ENCODE measurements at places on chromosomes 16 and 17.

GRCh38 chr16:1992704-1993317 lies 3.0 kb downstream of the SYNGR3 start:
- DNase-seq, result no peak

GRCh38 chr17:35548978-35549377 lies 11.5 kb upstream of the SLFN12L start:
- no peak for DNase-seq

DNA sequence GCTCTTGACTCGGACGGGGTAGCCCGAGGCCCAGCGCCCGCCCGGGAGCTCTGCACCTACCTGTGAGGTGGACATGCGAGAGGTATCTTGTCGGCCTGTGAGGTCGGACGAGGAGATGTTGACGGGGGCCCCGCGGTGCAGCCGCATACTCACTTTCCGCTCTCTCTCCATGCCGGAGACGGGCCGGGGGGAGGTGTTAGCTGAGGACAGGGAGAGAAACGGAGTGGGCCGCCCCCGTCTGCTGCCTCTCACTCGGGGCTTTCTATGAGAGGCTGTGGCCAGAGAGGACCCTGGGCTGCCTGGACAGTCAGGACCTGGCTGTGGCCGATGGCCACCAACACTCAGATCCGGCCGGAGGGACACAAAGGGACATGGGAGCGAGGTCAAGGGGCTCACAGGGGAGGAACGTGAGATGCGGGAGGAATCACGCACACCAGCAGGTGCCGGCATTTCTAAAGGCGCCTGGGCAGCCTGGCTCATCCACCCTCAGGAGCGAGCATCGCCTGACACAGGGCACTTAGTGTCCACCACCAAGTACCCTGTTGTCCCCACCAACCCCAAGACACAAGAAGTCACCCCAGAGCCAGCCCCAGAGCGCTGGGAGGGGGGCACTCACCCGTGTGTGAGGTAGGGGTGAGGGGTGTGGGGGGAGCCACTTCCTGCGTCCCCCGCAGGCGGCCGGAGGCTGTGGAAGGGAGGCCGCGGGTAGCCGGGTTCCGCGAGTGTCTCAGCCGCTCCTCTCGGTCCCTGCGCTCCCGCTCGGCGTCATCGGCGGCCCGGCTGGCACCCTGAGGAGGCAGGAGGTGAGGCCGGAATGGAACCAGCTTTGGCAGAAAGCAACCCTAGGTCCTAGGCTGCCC lies 20.2 kb downstream of the SLC16A3 start:
- DNase-seq, result no peak

GRCh38 chr17:49522357-49522890 lies 27.3 kb downstream of the NGFR start:
- no peak for DNase-seq

GRCh38 chr16:85202051-85202601 lies 89.9 kb upstream of the CIBAR2 start:
- no peak for DNase-seq

GRCh38 chr17:68737761-68738443 lies 136.7 kb upstream of the FAM20A start:
- no peak for DNase-seq

- no peak for DNase-seq
Observed at GRCh38 chr16:51755039-51755501, 604.0 kb upstream of the SALL1 start.

GRCh38 chr16:88672776-88673175 lies 9.9 kb upstream of the MVD start:
- DNase-seq, result no peak

DNA sequence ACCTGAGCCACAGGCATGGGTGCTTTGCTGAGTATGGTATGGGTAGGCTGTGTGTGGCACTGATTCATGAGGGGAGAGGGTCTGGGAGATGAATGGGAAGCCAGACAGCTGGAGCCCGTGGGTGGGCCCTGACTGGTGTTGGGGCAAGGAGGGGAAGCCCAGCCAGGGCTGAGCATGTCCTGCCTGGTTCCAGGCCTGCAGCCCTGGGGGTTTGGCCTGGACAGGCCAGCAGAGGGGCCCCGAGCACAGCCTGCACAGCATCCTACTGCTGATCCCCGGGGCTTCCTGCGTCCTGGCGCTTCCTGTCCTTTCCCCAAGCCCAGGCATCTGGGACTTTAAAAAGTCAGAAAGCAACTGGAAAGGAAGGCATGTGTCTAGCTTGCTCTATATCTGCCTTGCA lies 4.6 kb upstream of the MVD start:
- DNase-seq, result no peak

DNA sequence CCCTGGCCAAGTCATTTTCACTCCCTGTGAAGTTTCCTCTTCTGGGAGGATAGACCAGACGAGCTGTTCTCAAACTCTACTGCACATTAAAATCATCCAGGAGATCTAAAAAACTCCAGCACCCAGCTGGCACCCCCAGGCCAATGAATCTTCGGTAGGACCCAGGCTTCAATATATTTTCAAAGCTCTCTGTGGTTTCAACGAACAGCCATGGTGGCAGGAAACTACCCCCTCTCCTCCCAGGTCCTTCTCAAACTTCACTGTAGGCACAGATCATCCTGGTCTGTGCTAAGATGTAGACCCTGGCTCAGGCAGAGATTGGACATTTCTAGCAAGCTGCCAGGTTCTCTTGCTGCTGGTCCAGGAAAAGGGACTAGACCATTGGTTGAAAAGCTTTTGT lies 38.7 kb upstream of the GRIN2A start:
- no peak for DNase-seq

DNA sequence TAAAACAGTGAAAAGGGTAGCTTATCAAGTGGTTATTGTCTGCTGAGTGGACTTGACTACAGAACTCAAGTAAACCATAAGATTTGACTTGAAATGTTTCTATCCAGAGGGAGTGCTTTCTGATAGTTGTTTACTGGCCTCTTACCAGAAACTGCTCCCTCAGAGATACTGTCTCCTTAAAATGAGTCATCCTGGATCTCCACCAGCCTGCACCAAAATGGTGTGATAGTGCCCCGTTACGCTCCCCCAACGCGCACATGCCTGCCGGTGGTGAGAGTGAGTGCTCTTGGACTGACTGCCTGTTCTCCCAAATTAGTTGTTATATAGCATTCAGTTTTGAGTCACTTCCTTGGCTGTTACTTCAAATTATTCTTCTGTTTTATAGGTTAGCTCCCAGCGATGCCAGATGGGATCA lies 22.9 kb downstream of the PRCD start:
- no peak for DNase-seq

- DNase-seq, result no peak
Observed at GRCh38 chr17:70107441-70107840, 32.4 kb downstream of the KCNJ16 start.

- DNase-seq, result peak; percentile 49
Observed at GRCh38 chr16:20774703-20775362, 11.0 kb downstream of the ACSM3 start.

- DNase-seq, result no peak
Observed at GRCh38 chr17:56838687-56839086, 4.7 kb downstream of the DGKE start.

GRCh38 chr17:61318684-61319098 lies 81.0 kb upstream of the TBX2 start:
- DNase-seq, result no peak

DNA sequence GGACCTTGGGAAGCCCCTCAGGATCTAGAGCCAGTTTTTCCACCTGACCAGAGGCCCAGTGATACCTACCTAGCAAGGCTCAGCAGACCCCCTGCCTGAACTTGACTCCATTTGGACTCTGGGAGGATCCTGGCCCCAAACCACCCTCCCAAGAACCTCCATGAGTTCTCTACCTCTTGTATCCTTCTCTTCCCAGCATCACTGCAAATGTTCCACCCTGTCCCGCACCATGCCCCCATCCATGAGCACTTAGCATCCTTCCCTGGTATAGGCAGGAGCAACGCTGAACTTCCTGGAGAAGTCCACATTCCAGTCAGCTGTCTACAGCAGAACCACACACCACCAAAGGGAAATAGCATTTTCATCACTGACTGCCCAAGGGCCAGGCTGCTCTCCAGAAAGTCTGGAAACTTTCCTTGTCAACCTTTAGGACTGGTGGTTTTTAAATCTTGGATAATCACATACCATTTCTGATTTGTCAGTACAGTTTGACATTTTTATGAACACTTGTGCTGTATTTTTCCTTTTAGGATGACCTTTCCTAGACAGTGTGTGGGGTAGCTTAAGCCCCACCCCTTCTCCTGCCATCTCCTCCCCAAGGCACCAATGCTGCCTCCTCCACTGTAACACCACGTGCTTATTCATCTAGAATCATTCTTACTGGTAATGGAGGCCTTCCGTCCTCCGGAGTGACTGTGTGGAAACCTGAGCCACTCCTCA lies 13.9 kb downstream of the EIF4A3 start:
- no peak for DNase-seq

- DNase-seq, result no peak
Observed at GRCh38 chr17:45907750-45908395, 13.5 kb downstream of the MAPT start.

GRCh38 chr17:79152110-79152509 lies 77.5 kb downstream of the ENGASE start:
- DNase-seq, result no peak

DNA sequence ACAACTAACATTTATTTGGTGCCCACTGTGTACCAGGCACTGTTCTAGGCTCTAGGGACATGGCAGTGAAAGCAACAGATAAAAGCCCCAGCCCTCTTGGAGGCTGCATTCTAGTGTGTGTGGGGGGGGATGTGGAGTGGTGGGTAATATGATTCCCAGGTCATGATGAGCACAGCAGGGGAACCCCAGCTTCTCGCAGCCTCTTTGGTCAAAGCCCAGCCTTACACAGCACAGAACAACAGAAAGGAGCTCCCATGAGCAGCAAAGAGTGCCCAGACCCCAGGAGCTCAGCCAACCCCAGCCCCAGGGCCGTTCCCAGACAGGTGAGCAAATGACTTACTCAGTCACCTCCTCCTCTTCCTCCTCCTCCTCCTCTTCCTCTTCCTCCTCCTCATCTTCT lies 21.9 kb downstream of the CNGB1 start:
- no peak for DNase-seq
